DMS 273 treated with DMSO at 0.1 percent for 48 hours (cell line): ENCODE measurements at places on chromosomes 1 and 21.

DNA sequence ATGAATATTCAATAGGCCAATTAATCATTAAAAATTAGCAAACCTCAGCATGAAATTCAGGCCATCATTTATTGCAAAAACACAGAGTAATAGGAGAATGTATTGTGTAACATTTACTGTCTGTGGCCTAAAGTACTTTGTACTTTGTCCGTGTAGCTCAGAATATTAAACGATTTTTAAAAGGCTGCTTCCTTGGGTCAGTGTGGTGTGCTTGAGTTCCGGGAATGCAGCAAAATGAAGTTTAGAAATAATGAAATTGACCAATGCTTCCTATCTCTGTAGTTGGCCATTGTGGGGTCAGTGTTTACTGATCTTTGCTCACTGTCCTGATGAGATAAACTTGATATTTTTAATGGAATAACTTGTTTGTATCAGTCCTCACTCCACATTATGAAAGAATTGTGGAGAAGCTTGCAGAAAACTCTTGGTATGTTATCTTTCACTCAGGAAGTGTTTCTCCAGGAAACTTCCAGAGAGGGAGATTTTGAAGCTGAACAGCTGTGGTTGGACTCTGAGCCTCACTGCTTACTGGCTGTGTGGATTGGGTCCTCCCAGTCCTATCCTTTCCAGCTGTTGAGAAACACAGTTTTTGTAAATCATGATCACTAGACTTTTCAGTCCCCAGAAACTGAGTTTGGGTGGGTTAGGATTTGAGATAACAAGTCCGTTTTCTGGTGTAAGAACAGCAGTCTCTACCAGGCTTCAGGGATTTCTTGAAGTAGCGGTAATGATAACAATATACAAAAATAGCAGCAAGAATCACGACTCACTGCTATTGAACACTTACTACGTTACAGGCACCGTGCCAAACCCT is 19.2 kb upstream of the MTARC1 start:
- no peak for DNase-seq

DNA sequence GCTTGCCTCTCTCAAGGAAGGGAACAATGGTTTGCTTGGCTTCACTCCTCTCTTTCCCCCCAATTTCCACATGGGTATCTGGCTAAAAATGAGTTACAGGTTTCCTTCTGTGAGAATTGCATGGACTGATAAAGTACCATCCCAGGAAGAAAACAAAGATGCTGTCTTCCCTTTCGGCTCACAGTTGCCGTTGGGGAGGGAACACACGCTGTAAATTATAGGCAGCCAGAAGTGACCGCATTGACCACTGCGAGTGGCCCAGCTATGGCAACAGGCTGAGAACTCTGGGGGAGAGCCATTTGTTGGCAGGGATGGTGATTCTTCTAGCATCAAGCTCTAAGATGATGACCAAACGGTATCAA is 2.9 kb downstream of the RUNX1 start:
- no peak for DNase-seq

DNA sequence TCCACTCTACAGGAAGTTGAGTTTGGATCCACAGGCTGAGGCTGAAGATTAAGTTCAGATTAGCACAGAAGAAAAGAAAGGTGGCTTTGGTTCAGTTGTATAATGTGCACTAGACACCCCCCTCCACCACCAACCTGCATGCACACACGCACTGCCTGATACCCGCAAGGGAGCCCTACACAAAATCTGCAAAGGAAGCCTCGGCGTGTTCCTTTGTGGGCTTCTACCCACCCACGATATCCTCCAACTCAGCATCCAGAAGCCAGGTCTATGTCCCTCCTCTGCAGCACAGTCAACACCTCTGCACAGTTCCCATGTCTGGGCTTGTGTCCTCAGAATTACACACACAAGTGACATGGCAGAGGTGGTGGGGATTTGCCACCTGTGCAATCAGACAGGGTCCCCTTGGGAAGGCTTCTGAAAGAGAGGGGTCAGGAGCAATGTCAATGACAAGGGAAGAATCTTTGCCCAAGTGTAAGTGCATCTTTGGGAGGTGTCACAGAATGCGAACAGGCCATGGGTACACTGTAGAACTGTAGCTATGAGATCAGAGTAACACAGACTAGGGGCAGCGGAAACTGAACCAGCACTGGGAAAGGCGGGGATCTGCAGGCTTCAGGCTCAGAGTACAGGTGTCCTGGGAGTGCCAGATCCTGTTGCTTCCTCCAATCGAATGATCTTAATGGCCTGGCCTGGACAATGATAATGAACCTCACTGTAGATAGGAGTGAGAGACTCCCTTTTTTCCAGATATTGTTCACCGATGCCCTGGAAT is 148.6 kb upstream of the ETV3 start:
- DNase-seq = no peak

GRCh38 chr1:161936786-161937185 is 86.9 kb downstream of the OLFML2B start:
- DNase-seq = no peak

GRCh38 chr1:65260851-65261473 is 48.4 kb upstream of the DNAJC6 start:
- DNase-seq = no peak

GRCh38 chr1:192159014-192159413 is 752 bp downstream of the RGS18 start:
- DNase-seq = no peak

DNA sequence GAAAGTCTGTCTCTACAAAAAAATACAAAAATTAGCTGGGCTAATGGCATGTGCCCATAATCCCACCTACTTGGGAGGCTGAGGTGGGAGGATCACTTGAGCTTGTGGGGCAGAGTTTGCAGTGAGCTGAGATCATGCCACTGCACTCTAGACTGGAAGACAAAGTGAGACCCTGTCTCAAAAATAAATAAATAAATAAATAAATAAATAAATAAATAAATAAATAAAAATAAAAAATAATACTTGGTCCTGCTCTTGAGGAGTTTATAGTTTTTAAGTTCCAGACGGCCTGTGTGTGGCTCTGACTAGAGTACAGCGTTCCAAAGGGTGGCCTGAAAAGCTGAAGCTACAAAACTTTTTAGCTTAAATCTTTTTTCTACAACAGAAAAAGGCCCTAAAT is 35.1 kb downstream of the PCSK9 start:
- no peak for DNase-seq

DNA sequence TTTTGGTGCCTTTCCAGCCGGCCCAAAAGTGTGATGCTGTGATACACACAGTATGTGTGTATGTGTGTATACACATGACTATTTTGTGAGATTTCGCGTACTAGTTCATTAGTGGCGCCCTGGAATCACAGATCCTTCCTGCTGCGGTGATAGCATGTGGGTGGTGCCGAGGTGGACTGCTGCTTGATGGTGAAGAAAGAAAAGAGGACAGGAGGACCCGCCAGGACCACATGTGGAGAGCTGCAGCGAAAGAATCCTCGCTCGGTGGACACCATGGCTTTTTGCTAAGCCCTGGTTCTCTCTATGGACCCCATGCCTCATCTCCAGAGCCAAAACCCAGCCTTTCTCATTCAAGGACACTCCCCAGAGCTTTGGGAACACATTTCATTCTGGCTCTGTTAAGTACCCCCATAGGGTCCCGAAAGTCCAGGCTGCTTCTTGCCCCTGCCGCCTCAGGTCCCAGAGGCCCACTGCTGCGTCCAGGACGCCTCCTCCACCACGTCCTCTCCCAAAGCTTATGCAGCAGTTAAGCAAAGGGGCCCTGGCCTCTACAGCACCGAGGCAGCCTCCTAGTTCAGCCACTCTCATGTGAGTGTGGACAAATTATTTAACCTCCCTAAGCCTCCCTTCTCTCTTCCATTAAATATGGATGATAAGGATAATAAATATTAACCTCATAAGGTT is 32.8 kb upstream of the COX20 start:
- no peak for DNase-seq

GRCh38 chr1:172378109-172378760 is 42.2 kb upstream of the C1orf105 start:
- no peak for DNase-seq

GRCh38 chr1:37040261-37040660 is 5.9 kb upstream of the GRIK3 start:
- DNase-seq = no peak

GRCh38 chr1:99570486-99571089 is 75.3 kb upstream of the PALMD start:
- DNase-seq = peak; percentile 13

GRCh38 chr1:117591252-117591651 is 14.6 kb upstream of the TENT5C start:
- DNase-seq = no peak

DNA sequence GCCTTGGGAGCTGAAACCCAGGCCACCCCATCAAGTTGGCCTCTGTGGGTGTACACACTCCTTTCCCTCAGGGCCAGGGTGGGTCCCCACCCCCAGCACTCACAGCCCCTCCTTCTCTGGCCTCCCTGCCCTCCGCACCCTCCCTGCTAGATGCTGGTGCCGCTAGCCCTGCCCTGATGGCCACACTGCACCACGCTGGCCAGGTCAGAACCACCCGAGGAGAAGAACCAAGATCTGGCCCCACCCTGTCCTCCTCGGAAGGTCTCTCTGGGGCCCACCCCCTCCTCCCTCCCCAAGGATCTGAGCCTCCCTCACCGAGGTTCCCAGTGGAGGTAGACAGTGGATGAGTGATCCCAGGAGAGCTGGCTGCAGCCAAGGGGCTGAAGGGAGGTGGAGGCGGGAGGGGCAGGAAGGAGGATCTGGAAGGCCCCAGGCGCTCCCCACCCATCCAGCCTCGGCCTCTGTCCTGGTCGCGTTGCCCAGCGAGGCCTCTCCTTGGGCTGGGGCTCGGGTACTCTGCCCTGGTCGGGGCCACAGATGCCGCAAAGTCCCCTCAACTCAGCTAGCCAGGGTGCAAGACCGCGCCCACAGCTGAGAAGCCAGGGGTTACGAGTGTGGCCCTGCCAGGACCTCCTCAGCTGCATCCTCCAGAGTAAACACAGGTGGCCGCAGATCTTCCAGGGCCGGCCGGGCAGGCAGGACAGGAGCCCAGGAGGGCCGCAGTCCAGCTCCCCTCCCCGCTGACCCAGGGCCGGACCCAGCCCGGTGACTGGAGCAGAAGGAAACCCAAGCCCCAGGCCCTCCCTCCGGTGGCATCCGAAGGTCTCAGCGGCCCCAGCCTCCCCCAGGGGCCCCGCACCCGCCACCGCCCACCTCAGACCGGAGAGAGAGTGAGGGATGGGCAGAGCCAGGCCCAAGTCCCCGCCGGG is 5.2 kb downstream of the B3GALT6 start:
- no peak for DNase-seq

DNA sequence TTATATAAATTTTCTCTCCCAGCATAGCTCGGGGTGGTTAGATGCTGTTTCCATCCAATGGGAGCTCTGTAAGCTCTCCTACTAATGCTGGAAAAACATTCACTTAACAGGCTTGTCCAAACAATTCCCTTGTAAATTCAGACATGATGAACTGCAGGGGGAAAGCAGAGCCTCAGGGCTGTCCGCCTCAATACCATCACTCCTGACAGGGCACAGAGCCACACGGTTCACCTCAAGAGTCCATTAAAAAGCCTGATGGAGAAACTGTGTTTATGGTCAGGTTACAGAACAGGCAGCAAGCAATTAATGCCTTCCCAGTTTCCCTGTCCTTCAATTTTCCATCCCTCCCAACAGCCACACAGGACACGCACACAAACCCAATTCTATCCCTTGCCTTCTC is 171.0 kb downstream of the BRINP2 start:
- DNase-seq = no peak

DNA sequence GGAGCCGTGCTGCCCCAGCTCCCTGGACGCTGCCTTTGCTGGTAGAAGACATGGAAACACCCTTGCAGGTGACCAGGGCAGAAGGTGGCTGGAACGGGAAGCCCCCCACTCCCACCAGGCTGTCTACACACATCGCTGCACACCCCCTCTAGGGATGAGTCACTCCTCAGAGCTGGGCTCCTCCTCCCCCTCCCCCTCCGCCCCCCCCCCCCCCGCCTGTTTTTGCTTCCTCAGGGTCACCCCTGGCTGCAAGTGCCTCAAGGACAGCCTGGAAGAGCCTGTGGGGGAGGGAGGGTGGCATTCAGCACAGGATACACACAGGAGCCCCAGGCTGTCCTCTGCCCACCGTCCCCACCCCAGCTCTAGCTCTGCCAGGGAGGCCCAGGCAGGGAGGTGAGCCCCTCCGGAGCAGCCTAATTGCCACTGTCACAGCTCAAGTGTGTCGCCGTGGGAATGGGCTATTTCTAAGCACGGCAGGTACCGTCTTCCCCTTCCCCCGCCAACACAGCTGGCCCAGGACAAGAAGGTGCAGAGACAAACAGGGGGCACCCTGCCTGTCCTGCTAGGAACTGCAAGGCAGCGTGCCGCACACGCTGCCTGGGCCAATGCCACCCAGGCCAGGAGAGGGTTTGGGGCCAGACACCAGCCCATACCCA is 2.5 kb downstream of the FNDC10 start:
- no peak for DNase-seq

GRCh38 chr1:204073837-204074273 is 940 bp downstream of the SOX13 start:
- no peak for DNase-seq

DNA sequence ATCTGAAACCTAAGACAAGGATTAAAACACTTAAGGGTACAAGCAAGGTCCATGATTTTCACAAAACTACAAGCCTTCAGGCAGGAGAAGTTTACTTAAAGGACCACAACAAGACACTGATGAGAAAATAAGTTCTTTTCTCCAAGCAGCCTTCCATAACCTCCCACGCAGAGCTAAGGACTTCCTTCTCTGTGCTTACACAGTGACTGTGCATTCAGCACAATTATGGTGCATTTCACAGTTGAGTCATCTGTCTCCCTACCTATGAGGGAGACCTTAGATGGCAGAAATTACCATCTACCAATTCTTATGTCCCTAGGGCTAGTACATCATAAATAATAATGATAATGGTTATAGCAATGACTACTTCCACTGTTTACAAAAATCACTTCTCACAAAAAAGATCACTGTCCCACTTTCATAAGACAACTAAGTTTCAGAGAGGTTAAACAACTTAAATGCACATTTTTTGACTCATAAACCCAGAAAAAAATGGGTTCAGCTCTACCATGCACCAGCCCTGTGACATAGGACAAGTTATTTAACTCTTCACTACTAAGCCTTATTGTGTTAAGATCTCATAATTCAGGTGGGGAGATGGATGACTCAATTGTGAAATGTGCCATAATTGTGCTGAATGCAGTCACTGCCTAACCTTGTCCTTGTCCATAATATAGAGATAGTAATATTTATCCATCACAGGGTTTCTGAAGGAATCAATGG is 45.3 kb downstream of the TARBP1 start:
- no peak for DNase-seq

DNA sequence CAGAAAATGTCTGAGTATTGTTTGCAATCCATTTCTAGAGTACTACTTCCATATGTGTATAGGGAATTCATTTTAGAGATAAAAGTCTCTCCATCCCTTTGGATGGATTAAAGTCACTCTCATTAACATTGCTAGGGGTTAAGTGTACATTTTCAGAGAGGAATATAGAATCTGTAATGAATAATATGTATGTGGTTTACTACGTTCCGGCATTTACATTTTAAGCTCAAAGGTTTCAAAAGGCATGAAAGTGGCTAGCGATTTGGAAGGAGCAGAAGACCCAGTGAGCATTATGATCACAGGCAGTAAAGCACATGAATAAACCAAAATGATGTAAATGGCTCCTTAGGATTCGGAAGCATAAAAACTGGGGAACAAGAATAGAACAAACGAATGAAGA is 123.0 kb downstream of the DSCAM start:
- no peak for DNase-seq

GRCh38 chr1:33826311-33826710 is 37.6 kb upstream of the HMGB4 start:
- no peak for DNase-seq

- DNase-seq = no peak
Observed at GRCh38 chr1:3468236-3469103, 14.0 kb downstream of the ARHGEF16 start.
